ENCODE measurements at places on chromosomes 12 and 14.

GRCh38 chr14:74988131-74988530 lies 14.6 kb upstream of the EIF2B2 start:
- no peak for DNase-seq

GRCh38 chr12:53604581-53604980 lies 21.6 kb downstream of the ATF7 start:
- DNase-seq: no peak

DNA sequence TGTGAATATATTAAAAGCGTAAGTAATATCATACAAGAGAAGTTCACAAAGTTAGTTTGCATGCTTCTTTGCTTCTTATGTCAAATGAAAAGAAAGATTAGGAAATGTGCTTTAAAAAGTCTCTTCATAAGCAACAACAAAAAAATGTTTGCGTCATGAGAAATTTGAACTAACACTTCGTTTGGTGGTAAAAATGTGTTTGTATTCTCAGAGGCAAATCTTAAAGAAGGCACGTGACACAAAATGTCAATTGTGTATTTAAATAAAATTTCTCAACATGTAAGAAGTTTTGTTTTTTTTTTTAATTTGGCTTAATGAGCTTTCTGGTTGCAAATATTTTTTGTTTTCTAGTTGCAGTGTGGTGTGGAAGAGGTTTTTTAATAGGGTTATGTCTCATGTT lies 93.8 kb downstream of the TMTC2 start:
- no peak for DNase-seq

- DNase-seq: no peak
Measured at GRCh38 chr12:85036234-85036707, at the start of the genes LRRIQ1 and TSPAN19. Gene LRRIQ1 (plus strand): TSS chr12:85036351. CDS start chr12:85038177, 1,826 bp downstream. Gene TSPAN19 (minus strand): TSS chr12:85036277. CDS start chr12:85029946, 6,331 bp downstream.

GRCh38 chr12:65817866-65818265 lies 6.4 kb upstream of the HMGA2 start:
- DNase-seq: no peak

DNA sequence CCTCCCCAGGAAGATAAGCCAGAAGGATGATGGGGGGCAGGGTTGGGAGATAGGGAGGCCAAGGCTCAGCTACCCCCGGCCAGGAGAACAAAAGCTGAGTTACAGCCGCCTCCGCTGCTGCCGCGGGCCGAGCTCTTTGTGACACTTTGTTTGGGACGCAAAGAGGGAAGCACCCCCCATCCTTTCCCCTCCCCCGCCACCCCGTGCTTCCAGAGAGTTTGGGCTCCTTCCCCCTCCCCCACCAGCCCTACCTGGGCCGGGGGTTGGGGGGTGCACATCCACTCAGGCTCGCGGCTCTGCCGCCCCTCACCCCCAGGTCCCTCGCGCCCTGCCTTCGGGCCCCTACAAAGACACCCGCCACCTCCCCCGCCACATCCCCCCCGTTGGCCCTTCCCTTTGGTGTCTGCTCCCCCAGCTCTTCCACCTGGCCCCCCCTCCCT lies 799 bp downstream of the ZNF219 start:
- DNase-seq: no peak

DNA sequence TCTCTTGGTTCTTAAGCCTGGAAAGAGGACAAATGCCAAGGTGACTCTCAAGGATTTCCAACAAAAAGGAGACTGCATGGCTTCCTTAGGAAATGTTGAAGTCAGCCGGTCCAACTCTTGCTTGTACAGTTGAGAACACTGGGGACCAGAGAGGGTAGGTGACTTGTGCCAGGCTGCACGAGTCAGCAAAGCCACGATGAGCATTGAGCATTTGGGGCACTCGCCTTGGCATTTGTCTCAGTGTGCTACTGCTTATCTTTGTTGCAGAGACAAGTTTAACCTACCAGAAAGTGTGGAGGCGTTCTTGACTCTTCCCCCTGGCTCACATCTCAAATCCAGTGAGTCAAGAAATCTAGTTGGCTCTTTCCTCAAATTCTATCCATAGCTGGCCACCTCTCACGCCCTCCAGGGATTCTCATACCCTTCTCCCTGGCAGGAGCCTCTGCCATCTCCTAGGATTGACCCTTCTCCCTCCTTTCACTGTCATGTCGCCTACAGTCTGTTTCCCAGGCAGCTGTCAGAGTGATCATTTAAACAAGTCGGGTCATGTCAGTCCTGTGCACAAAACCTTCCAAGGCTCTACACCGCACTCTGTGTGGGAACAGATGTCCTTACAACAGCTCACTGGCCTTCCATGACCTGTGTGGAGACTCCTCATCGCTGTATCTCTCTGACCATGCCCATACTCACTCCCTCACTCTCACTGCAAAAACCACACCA lies 17.2 kb upstream of the KRT83 start:
- no peak for DNase-seq

DNA sequence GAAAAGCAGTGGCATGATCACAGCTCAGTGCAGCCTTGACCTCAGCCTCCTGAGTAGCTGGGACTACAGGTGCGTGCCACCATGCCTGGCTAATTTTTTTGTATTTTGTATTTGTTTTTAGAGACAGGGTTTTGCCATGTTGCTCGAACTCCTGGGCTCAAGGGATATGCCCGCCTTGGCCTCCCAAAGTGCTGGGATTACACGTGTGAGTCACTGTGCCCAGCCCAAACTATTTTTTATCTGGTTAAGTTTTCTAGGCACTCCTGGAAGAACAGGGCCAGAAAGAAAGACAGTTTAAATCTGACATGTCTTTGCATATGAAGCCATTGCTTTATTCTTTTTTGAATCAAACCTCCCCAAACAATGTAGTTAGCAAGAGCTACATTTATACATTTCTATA lies 27.5 kb upstream of the PTGR2 start:
- no peak for DNase-seq

GRCh38 chr14:52268279-52269061 lies 972 bp downstream of the PTGDR start:
- DNase-seq: no peak

DNA sequence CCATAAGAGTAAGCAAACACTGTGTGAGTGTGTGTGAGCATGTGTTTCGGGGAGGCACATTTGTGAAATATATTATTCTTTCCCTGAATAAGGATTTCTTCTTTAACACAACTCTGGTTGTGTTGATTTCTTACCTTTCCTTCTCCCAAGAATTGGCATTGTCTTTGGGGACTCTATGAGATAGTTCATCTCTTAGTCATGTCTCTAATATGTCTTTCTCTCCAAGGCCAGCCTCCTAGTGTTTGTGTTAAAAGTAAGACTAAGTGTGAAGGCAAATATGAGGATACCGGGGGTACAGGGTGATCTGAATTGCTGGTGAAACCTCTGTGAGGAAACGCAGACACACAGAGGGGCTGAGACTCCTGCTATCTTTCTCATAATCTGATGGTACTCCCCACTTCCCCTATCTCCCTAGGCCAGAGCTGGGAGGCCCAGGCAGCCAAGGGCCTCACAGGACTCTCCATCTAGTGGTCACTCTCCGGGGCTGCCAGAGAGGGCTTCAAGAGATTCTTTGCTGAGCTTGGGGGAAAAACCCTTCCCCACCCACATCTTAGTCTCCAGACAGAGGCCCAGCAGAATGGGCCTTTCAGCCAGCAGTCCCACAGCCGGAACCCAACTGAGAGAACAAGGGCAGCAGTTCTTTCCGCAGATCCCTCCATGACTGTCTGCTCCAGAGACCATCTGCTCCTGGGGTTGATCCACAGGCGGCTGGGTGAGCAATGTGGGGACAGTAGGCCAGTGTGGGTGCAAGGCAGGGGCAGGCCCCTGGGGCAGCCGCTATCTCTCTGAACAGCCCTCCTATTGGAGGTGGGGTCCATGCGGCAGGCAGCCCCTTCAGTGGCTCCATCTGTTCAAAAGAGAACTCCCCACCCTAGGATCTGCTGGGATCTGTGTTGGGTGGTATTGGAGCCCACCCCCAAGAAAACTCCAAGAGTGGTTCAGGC lies 5.8 kb upstream of the HOXC12 start:
- DNase-seq: no peak

DNA sequence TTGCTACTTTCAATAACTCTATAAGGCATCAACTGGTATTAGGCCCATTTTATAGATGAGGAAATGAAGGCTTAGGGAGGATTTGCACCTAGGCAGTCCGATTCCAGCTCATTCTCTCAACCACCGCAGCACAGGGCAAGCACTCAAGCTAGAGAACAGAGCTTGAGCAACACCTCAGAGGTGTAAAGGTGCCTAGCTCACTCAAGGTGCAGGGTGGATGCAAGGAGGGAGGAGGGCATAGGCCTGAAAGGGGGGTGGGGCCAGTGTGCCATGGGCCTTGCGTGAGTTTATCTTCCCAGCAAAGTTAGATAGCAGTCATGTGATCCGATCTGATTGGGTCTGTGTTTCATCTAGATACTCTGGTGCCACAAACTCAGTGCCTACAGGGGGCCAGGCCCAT lies 10.2 kb upstream of the EMP1 start:
- no peak for DNase-seq

- no peak for DNase-seq
Measured at GRCh38 chr12:83700838-83701237, 1014.1 kb downstream of the TMTC2 start.

Data from activated CD8-positive, alpha-beta memory T cell treated with anti-CD3 and anti-CD28 coated beads for 48 hours (primary cell).